ENCODE measurements at places on chromosomes 16 and 17. TPM values are rescaled to one million over a fixed set of nuclear protein-coding genes. Genes with fewer than 3 reads are reported as not detected.

DNA sequence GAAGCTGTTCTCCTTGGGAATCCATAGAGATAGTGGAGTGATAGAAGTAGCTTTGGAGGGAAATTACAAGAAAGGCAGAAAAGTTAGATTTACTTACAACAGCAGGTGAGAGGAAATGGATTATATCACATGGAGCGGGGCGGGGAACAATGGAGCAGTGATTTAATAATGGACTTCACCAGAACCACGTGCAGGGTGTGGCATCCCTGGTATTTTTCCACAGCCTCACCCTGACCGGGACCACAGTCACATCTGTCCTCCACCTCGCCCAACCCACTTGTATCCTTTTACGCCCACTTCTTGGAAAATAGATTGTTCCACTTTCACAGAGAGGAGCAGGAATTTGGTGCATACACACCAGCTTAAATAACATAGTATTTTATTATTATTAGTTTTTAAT, 15.9 kb upstream of the CYB5B start:
- DNase-seq: no peak

DNA sequence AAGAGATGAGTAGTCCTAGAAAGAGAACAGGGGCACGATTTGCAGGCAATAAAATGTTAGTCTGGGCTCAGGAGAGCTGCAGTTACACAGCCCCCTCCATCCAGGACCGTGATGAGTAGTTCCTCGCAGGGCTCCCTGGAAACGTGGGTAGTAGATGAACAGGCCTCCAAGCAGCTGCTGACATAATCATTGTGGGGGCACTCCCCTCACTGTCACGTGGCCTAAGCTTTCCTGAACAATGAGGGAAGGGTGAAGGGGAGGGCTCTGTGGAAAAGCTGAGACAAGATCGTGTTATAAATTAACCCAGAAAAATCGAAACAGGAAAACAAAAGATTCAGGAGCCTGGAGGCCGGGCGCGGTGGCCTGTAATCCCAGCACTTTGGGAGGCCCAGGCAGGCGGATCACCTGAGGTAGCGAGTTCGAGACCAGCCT, 1.3 kb upstream of the PER1 start:
- no peak for DNase-seq

GRCh38 chr16:66850115-66850815, 6.1 kb downstream of the CA7 start:
- DNase-seq: no peak

DNA sequence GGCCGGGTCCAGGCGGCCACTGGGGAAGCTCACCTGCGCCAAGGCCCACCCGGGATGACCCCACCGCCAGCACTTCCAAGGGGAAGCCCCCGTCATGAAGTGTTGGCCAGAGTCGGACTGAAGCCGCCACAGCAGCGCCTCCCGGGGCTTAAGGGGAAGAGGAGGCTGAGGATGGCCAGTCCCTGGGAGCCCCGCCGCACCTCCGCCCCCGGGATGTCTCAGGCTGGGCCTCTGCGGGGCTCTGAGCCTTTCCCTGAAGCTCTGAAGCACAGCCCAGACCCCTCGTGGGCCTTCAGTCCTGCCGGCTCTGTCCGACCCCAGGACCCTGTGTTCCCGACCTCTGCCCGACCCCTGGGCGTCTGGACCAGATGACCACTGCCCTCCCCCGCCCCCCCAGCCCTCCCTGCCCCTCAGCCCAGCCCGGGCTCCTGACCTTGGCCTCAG, 42.8 kb upstream of the ACSF3 start:
- DNase-seq: no peak

DNA sequence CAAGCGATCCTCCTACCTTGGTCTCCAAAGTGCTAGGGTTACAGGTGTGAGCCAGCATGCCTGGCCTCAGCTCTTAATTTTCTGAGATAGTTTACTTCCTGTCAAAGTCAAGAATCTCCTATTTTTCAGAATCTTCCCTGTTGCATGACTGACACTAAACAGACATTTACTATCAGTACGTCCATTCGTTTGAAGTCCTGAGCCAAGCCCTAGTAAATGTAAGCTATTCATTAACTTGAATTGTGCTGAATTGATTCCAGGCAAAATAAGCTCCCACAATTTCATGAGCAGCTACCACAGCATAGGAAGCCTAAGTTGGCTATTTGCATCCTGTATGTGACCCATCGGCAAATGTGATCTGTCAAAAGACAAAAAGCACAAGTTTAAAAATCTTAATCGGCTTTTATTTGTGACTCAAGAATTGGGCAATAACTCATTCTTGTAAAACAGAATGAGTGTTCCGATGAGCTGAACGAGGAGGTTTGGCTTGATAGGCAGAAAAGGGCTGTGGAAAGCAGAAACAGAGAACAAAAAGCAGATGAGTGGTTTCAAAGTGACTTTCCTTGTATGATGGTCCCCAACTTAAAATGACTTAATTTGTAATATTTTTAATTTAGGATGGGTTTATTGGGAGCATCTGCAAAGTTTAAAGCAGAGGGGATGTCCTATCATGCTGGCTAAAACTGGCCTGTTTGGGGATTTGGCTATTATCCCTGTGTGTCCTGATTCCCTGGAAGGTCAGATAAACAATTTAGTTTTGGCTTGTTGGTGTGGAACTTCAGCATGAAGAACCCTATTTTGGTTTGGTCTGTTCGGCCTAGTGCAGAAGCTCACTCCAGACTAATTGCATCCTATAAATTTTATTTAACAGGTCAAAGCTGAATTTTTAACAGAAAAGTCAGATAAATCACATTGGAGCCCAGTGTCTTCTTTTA, 14.2 kb downstream of the RNF112 start:
- no peak for DNase-seq

GRCh38 chr17:69130627-69131296, 10.9 kb downstream of the ABCA6 start:
- DNase-seq: no peak

DNA sequence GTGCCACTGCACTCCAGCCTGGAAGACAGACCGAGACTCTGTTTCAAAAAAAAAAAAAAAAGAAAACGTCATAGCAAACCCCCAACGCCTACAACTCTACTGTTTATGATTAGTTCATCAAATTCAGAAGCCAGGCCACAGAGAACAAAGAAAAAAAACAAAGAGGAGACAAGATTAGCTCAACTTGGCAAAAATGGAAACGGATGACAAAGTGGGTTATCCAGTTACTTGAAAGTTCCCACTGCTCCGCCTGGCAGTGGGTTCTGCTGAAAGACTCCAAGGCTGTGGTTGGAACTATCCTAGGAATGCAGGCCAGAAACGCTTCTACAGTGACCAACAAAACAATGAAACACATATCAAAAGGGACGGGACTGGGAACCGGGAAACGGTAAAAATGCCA, 53.1 kb downstream of the MRM3 start:
- no peak for DNase-seq

GRCh38 chr17:40456396-40456951, 13.2 kb downstream of the IGFBP4 start:
- no peak for DNase-seq

- DNase-seq: no peak
These were observed 83.3 kb upstream of the C16orf82 start for GRCh38 chr16:26983426-26983825.

DNA sequence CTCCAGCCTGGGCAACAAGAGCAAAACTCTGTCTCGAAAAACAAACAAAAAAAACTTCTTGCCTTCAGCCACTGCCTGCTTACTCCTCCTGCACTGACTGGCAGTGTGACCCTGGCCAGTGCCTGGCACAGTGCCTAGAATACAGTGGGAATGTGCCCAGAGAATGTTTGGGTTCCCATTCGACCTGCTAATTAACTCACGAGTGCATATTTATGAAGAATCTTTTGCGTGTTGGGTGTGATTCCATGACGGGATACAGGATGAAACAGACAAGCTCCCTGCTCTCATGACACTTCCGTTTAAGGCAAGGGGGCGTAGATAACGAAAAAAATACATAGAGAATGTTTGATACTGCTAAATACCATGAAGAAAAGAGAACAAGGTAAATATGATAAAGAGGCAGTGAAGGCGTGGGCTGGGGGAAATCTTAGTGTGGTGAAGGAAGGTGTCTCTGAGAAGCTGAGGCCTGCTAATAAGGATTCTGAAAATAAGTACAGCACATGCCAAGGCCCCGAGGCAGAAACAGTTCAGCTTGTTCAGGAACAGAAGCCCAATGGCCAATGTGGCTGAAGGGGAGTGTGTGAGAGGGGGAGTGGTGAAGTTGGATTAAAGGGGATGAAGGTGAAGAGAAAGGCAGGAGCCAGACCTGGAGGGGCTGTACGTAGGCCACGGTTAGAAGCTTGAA, 4.3 kb downstream of the ABI3 start:
- DNase-seq: no peak

Gene SHBG
- not detected for total RNA-seq

Gene PRR35
- total RNA-seq: not detected

Gene NPIPB4
- 173 TPM for total RNA-seq

Gene IRX3
- not detected for total RNA-seq

Gene TCAP
- total RNA-seq: 4.2 TPM
